Activated CD4-positive, alpha-beta T cell treated with anti-CD3 and anti-CD28 coated beads, Interleukin-2, amount 10 ng/mL, durations not matched to agents 24 days and 14 days (primary cell): ENCODE measurements at places on chromosomes 3 and 15. TPM values are rescaled to one million over a fixed set of nuclear protein-coding genes. Genes with fewer than 3 reads are reported as not detected.

DNA sequence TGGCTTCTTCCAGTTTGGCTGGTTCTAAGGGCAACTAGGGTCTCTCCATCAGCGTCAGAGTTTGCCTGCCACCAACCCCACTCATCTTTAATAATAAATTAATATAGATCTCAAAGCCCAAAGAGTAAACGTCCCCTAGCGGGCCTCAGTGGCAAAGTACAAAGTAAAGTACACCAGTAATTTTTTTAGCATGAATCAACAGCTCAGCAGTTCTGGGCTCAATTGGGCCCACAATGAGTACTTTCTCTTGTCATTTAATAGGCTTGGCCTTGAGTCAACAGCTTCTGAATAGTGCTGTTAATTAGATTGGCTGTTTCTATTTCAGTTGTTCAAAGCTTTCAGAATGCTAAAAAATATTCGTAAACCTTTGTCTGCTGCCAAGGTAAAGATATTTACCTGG is 89.0 kb upstream of the PFN2 start:
- DNase-seq, result no peak

GRCh38 chr15:79779746-79780145 is 117.1 kb downstream of the MTHFS start:
- peak; percentile 73 for DNase-seq

DNA sequence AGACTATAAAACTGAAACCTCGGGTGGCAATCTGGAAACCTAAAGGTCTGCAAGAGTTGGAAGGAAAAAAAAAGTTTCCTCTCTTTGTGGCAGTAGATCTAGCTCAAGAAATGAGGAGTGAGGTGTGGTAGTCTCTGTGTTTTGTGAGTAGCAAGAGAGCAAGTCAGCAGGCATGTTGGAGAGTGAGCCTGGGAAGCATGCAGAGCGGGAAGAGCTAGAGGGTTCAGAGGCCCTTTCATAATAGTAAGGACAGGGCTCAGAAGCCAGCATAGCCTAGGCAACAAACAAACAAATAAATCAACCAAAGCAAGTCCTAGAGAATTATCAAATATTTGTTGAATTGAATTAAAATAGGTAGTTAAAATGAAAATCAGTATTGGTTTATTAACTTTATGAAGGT is 189.7 kb upstream of the CBLB start:
- DNase-seq, result no peak

DNA sequence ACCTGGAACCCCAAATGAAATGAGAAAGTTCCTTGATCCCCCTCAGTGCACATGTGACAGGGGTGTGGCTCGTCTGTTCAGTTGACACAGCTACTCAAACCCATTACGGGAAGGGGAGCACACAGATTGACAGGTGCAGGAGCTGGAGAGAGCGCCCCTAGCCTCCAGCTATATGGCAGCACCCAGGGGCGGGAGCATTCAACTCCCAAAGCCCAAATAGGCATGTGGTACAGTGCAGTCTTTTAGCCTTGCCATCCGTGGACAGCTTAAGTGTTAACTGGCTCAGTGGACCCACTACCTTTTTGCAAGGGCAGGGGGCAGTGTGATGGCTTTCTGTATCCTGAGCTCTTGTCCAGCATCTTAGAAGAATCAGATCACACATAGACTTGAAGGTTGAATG is 1374.2 kb upstream of the ALCAM start:
- DNase-seq, result no peak

DNA sequence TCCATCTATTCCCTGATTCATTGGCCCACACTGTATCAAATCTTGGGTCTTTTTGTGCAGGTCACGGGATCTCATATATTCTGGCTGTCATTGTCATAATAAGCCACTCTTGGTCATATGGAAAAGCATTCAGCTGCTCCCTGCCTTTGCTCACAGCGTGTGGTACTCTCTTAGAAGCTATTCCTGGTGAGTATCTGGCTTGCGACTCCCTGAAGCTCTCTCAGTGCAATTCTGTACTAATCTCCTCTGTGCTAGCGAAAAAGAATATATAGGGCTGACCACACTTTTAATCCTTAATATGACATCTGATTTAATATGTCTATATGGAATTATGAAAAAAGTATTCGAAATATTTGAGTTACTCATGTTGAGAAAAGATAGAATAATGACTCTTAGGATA is 440.8 kb upstream of the GBE1 start:
- no peak for DNase-seq

GRCh38 chr3:23926736-23927135 is 9.8 kb downstream of the RPL15 start:
- DNase-seq, result no peak

- no peak for DNase-seq
Observed at GRCh38 chr15:60620708-60621107, 141.8 kb upstream of the ICE2 start.

DNA sequence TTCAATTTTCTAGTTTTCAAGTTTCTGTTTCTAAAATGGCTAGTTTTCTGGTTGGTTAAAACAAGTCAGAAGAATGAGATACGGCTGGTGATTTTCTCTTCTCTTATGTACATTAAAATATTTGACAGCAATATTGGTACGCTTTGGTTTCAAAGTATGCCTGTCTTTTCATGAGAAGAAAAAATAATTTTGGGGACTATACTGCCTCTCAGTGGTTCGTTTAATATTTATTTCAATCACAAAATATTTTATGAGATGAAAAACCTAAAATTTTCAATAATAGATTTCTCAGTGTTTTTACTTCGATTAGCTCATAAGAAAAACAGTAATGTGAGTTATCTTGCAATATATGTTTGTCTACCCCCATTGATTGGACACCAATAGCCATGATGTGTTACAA is 72.8 kb upstream of the AADACL2 start:
- DNase-seq, result no peak

GRCh38 chr3:15467227-15468181 is 40.1 kb downstream of the EAF1 start:
- peak; percentile 54 for DNase-seq

DNA sequence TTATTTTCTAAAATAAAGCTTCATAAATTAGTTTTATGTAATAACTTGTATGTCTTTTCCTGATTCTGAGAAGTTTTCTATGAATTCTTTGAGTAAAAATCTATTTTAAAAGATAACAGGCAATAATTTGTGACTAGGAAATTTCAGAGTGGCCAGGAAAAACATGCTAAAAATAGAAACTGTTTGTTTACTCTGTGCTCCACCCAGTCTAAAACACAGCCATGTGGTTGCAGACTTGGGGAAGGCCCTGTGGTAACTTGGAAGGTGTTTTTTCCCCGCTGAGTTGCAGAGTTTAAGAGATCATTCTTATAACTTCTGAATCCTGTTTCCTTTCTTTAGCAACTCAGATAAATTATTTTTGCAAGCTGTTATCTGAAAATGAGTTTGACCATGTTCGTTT is 21.9 kb downstream of the PLCL2 start:
- DNase-seq, result peak; percentile 75

MORC1 gene
- total RNA-seq, result not detected in 2 replicates

SLC22A14 gene
- total RNA-seq, result not detected in 2 replicates

GRCh38 chr15:88609344-88610090 is 11.6 kb upstream of the AEN start:
- DNase-seq, result peak; percentile 51

GRCh38 chr3:120404876-120405275 is 45.9 kb downstream of the FSTL1 start:
- DNase-seq, result no peak

CCDC33 gene
- not detected in 2 replicates for total RNA-seq

DNA sequence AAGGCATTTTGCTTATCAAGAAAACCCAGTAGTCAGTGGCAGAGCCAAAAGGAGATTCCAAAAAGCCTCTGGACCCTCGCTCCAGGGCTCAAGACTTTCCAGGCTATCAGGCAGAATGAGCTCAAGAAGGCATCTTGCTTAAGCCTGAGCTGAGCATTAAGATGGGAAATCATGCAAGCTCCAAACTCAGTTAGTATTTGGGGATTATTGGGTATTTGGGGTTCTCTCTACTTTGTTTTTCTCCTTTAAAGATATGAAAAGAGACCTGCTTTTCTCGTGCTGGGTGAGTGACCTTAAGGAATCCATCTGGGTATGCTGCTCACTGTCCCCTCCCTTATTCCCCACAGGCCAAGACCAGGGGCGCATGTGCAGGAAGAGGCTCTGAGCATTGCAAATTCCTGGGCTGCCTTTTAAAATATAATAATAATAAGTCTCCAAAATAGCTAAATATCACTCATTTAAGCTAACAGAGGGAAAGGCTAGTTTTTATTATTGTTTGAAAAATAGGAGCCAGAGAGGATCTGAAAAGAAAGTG is 75.4 kb upstream of the HACD2 start:
- DNase-seq, result no peak

GRCh38 chr3:143000528-143000927 is 842 bp upstream of the U2SURP start:
- DNase-seq, result no peak

GRCh38 chr15:73442968-73443367 is at the start of gene REC114:
Gene REC114, plus strand, starts transcription at chr15:73443164. Its CDS starts 22 bp downstream, at chr15:73443186.
- DNase-seq, result no peak

SPTBN5 gene
- 0.64 and 0.65 TPM in 2 replicates for total RNA-seq

GMNC gene
- not detected in 2 replicates for total RNA-seq

GRCh38 chr15:63504979-63505841 is 817 bp downstream of the USP3 start:
- peak; percentile 85 for DNase-seq

- DNase-seq, result no peak
Observed at GRCh38 chr3:117762621-117763037, 1053.0 kb downstream of the TUSC7 start.

GRCh38 chr15:90845201-90845949 is 23.0 kb upstream of the FURIN start:
- DNase-seq, result peak; percentile 87

HCLS1 gene
- total RNA-seq, result 210 and 216 TPM in 2 replicates

GRCh38 chr15:91471468-91471867 is 371.4 kb downstream of the SV2B start:
- peak; percentile 64 for DNase-seq

GRCh38 chr3:139933766-139934165 is 1.2 kb upstream of the CLSTN2 start:
- peak; percentile 36 for DNase-seq

GRCh38 chr3:161851941-161852566 is 355.4 kb downstream of the OTOL1 start:
- DNase-seq, result peak; percentile 79

C3orf49 gene
- not detected in 2 replicates for total RNA-seq

NDN gene
- 3.1 and 3.6 TPM in 2 replicates for total RNA-seq

- DNase-seq, result no peak
Observed at GRCh38 chr15:79310612-79310984, 314 bp upstream of the TMED3 start.

- DNase-seq, result no peak
Observed at GRCh38 chr3:129582799-129583198, 23.7 kb downstream of the PLXND1 start.

- DNase-seq, result no peak
Observed at GRCh38 chr3:191373327-191373726, 43.0 kb upstream of the UTS2B start.

DNA sequence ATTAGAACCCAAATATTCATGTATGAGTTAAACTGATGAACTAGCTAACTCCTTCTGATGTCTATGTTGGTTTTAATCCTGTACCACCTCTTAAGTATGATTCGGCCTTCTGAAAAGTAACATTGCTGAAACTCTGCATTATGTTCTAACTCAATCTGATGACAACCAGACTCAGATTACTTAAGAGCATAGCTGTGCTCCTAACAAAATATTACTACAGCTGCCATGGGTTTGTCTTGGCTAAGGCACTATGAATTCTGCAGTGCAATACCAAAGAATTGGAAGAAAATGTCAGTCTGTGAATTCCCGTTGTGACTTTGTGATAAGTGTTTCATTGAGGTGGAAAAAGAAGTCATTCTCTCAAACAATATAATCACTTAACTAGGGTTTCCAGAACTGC is 224.4 kb downstream of the ZMAT3 start:
- no peak for DNase-seq

TLNRD1 gene
- total RNA-seq, result 25.6 and 25.8 TPM in 2 replicates

ISLR2 gene
- not detected in 2 replicates for total RNA-seq

FOXB1 gene
- 0.54 and 0.68 TPM in 2 replicates for total RNA-seq

TGM4 gene
- total RNA-seq, result not detected in 2 replicates

GRCh38 chr3:44674211-44674610 is 25.7 kb downstream of the ZNF35 start:
- no peak for DNase-seq

- no peak for DNase-seq
Observed at GRCh38 chr15:32987067-32987466, 207.4 kb downstream of the FMN1 start.

DNA sequence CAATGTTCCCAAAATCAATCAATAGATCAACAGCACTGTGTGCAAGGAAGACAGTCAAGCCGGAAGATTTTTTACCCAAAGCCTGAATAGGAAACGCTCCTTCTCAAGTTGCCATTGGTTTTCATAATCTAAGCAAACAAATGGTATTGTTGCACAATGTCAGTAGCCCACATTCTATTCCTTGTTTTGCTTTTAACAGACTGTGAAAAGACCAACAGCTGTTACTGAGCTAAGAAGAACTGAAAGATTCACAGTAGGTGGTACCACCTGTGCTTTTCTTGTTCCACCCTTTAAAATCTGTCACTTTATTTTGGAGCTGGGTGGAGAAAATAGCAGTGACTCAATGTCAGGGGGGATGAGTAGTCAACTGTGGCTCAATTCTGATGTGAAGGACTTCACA is 357.5 kb upstream of the CADM2 start:
- no peak for DNase-seq

SOX2 gene
- not detected in 2 replicates for total RNA-seq

MOBP gene
- total RNA-seq, result not detected in 2 replicates

RYR3 gene
- total RNA-seq, result not detected in 2 replicates

DNA sequence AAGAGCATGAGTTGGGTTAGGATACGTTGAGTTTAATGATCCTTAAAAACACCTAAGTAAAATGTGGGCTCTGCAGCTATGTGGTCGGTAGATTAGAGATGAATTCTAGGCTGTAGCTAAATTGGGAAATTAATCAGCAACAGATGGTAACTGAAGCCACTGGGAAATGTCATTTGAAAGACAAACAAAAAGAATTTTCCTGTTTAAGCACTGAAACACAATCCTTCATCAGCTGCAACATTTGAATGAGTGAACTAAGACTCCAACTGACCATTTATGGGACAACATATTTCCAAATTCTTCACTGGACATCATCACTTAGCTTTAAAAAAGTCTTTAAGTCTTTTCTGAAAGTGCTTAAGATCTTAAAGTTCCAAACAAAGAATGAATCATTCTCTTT is 226.9 kb downstream of the ZNF385D start:
- DNase-seq, result no peak
